Activated CD8-positive, alpha-beta memory T cell treated with anti-CD3 and anti-CD28 coated beads, Interleukin-2, amount 50 U/mL, for 48 hours (primary cell): ENCODE measurements at places on chromosomes 1 and 21.

- DNase-seq, result no peak
These were observed 1.1 kb downstream of the ZNF672 start for GRCh38 chr1:248839168-248839555.

DNA sequence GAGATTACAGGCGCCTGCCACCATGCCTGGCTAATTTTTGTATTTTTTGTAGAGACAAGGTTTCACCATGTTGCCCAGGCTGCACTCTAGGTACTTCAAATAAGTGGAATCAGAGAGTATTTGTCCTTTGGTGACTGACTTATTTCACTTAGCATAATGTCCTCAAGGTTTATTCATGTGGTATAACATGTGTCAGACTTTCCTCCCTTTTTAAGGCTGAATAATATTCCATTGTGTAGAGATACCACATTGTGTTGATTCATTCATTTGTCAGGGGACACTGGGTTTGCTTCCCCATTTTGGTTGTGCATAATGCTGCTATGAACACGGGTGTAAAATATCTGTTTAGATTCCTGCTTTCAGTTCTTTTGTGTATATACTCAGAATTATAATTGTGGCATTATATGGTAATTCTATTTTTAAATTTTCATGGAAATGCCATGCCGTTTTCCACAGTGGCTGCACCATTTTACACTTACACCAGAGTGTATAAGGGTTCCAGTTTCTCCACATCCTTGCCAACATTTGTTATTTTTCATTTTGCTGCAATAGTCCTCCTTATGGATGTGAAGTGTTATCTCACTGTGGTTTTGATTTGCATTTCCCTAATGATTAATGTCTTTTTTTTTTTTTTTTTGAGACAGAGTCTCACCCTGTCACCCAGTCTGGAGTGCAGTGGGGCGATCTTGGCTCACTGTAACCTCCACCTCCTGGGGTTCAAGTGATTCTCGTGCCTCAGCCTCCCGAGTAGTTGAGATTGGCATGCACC is 35.1 kb downstream of the IL6R start:
- DNase-seq, result no peak

GRCh38 chr21:43697758-43698643 is 20.9 kb upstream of the PDXK start:
- no peak for DNase-seq

- DNase-seq, result no peak
These were observed 9.9 kb downstream of the HCRTR1 start for GRCh38 chr1:31627301-31627929.
